Activated CD8-positive, alpha-beta T cell treated with anti-CD3 and anti-CD28 coated beads, Interleukin-2, amount 10 ng/mL, durations not matched to agents 7 days and 5 days (primary cell): ENCODE measurements at places on chromosomes 1 and 21. TPM values are rescaled to one million over a fixed set of nuclear protein-coding genes. Genes with fewer than 3 reads are reported as not detected.

- DNase-seq = no peak
Measured at GRCh38 chr1:81607924-81608323, 192.8 kb upstream of the ADGRL2 start.

DNA sequence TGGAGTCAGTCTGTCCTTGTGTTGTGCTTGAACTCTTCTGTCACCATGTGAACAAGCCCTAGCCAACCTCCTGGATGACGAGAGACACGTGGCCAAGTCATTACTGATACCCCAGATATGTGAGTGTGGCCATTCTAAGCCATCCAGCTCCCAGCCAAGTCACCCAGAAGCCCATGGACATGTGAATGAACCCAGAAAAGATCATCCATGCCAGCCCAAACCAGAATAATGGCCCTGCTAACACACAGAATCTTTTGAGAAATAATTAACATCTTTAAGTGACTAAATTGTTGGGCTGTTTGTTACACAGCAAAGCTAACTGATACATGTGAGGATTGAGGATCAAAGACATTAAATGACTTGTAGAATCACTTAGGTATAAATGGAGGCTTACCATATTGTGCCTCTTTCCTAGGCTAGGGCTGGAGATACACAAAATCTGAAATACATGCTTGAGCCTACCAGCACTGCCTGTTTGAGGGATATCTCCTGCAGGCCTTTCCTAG lies 38.2 kb downstream of the KANK4 start:
- no peak for DNase-seq

GRCh38 chr1:105294838-105295237 lies 1545.1 kb downstream of the AMY1C start:
- DNase-seq = no peak

GRCh38 chr1:204319462-204319861 lies 40.3 kb downstream of the PLEKHA6 start:
- DNase-seq = no peak

DNA sequence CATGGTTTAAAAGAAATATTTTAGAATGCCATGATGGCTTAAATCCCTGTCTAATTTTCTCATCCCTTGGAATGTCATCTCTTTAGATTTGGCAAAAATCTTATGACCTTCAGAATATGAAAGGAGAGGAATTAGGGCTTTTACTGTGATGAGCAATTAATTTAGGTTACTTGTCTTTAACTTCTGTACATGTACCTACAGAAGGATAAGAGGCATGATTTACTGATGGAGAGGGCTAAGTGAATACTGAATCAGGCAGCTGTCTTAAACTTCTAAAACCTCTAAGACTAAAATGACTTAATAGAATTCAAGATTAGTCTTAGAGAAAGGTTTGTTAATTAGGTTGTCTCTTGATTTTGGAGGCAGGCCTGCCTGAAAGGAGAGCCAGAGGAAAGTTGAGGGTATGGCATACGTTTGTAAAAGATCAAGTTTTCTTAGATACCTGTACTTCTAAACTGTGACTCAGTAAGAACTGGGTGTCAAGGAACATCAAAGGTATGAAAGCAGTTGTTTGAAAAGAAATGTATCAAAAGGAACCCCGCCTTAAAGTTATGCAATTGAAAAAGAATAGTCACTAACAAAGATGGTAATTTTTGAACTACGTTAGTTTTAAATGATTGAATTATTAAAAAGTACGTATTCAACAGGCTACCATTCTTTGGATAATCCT lies 12.5 kb downstream of the MACO1 start:
- no peak for DNase-seq

CFHR2 gene
- not detected for total RNA-seq

HOOK1 gene
- 4.0 TPM for total RNA-seq
